ENCODE measurements at places on chromosomes 3 and 15.

GRCh38 chr3:10467904-10468612, 37.3 kb downstream of the ATP2B2 start:
- DNase-seq, result no peak

DNA sequence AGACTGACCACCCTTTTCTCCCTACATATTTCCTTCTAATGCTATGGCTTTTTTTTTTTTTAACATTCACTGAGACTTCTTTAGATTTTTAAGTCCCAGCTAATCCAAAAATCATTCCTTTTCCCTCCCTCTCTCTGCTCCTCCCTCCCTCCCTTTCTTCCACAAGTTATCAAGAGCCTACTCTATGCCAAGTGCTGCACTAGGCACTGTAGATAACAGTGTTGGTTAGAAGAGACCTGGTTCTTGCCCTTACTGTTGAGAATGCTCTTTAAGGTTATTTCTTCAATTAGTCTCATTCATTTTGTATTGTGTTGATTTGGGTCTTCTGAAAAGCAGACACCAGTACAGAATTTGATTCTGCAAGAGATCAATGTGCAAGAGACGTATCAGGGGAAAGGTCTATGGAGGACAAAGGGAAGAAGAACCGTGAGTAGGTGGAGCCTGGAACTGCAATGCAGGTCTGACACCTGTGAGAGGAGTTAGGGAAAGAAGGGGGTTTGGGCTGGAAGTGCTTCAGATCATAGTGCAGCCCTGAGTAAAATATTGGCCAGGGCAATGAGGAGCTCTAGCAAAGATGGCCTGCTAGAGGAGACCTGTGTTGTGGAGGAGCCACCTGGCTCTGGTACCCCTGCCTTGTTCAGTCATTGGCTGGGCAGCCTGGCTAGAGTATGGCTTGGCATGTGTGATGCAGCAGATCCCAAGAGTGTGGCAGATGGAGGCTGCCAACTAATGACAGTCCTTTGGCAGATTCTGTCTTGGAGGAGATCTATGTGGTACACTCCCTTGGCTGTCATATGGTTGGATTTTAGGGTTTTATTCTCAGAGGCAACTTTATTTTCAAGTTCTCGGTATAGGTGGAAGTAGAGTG, 9.7 kb upstream of the PCOLCE2 start:
- no peak for DNase-seq

DNA sequence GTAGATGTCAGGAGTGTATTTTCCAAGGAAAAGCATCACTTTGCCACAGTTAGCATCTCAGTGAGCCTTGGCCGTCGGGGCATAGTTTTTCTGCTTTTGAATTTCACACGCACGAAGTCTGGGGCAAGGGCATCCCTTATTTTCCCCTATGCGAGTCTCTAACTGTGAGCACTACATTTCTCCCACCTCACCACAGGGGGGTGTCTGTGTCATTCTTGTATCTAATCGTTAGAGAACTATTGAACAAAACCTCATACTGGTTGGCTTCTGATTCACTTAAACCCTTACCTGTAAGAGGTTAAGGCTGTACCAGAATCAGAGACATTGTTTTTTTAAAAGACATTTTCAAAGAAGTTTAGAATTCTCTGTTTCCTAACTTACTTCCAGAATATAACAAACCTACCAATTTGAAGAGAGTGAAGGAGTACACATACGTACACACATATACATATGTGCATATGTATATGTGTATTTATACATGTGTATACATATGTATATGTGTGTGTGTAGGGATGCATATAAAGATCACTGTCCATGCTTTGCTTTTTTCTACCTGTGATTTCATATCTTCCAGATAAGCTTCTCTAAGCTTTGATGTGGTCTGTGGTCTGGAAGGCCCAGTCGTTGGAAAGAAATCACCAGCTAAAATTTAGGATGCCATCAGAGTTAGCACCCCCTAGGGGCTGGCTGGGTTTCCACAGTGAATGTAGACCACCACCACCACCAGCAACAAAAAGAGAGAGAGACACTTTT, 49.4 kb downstream of the MYZAP start:
- no peak for DNase-seq

- no peak for DNase-seq
Measured at GRCh38 chr3:176275113-176275512, 922.2 kb downstream of the TBL1XR1 start.

DNA sequence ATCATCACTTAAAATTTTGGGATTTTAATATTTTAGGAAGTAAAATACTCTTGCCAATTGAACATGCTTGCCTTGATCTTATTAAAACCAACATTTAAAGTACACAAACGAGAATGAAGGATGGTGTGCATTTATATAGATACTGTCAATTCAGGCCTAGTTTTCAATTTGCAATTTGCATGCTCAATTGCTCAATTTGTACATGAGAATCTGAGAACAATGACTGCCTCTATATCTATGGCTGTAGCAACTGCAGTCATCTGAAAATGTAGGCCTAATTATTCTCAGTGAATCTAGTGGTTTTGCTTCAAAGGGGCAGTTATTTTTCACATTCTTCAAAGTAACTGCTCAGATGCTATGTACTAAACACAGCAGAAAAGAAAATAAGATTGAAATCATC, 18.8 kb downstream of the ZBBX start:
- DNase-seq, result no peak

- DNase-seq, result no peak
Measured at GRCh38 chr3:24595796-24596195, 101.1 kb upstream of the THRB start.

- DNase-seq, result no peak
Measured at GRCh38 chr3:33664195-33664594, 53.9 kb downstream of the CLASP2 start.

DNA sequence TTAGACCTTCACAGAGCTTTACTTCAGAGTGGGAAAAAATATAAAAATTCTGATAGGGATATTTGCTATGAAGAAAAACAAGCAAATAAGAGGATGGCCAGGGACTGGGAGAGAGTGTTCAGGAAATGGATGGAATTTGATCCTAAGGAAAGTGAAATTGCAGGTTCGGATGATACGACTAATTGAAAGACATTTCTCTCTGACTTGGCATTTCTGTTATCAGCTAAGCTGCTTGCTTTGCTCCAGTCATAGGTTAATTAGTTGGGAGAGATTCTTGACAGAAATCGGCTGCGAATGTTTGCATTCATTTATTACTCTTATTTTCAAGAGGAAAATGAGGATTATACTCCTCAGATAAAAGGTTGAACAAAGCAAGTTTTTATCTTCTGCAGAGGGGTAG, 808.7 kb upstream of the NECTIN3 start:
- no peak for DNase-seq

DNA sequence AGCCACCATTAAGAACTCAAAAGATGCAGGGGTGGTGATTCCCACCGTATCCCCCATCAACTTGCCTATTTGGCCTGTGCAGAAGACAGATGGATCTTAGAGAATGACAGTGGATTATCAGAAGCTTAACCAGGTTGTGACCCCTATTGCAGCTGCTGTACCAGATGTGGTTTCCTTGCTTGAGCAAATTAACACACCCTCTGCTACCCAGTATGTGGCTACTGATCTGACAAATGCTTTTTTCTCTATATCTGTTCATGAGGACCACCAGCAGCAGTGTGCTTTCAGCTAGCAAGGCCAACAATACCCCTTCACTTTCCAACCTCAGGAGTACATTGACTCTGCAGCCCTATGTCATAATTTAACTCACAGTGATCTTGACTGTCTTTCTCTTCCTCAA, 8.6 kb upstream of the MCF2L2 start:
- DNase-seq, result no peak
